Mammary epithelial cell (primary cell): ENCODE measurements at places on chromosomes 1 and 21. TPM values are rescaled to one million over a fixed set of nuclear protein-coding genes. Genes with fewer than 3 reads are reported as not detected.

- DNase-seq, result no peak
These were observed 29.5 kb downstream of the CEP350 start for GRCh38 chr1:179984101-179984500.

- peak; percentile 56 for DNase-seq
These were observed 1.2 kb upstream of the ARHGEF16 start for GRCh38 chr1:3453203-3453761.

- DNase-seq, result no peak
These were observed 91.9 kb downstream of the URB2 start for GRCh38 chr1:229717786-229718576.

GRCh38 chr21:36511484-36512220 is 31.7 kb upstream of the CLDN14 start:
- no peak for DNase-seq

DNA sequence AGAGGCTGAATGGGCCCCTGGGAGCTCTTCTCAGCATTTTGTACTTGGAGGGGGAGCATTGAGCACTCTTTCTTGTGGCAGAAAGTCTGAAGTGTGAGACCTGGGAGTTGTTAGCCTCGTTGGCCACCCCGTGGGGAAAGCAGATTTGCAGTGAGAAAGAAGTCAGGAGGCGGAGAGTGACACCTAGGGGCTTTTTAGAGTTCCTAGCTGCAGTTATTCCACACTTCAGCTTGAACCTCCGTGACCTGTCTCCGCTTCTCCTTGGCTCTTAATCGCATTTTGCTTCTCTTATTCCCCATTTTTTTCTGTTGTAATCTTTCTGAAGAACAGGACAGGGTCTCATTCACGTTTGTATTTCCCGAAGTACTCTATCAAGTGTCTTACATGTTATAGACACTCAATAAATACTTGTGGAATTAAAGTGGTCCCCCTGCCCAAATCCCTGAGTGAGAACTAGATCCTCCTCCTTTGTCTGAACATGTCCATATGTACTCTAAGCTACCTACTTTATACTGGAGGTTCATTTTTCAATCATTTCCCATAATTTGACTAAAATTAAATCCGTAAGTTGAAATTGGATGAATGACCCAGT is 14.5 kb upstream of the C1orf141 start:
- peak; percentile 75 for DNase-seq

GRCh38 chr1:214259353-214259977 is 21.5 kb upstream of the SMYD2 start:
- peak; percentile 14 for DNase-seq

The NHLH1 gene
- polyA plus RNA-seq, result 0.10 TPM

The C1QA gene
- not detected for polyA plus RNA-seq

DNA sequence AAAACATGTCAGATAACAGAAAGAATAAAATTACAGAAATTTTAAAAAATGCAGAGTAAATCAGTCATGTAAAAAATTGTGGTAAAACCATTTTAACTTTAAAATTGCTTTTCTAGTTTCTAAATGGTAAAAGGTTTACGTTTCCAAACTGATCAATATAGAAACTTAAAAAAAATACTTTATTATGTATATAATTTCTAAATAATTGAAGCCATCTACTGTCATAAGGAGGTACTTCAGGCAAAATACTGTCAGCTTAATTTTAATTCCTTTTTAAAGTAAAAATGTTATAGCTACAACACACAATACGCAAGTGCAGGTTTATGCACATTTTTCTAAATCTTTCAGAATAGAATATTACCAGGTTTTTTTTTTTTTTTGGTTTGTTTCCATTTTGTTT is 159.9 kb downstream of the HFM1 start:
- DNase-seq, result no peak

DNA sequence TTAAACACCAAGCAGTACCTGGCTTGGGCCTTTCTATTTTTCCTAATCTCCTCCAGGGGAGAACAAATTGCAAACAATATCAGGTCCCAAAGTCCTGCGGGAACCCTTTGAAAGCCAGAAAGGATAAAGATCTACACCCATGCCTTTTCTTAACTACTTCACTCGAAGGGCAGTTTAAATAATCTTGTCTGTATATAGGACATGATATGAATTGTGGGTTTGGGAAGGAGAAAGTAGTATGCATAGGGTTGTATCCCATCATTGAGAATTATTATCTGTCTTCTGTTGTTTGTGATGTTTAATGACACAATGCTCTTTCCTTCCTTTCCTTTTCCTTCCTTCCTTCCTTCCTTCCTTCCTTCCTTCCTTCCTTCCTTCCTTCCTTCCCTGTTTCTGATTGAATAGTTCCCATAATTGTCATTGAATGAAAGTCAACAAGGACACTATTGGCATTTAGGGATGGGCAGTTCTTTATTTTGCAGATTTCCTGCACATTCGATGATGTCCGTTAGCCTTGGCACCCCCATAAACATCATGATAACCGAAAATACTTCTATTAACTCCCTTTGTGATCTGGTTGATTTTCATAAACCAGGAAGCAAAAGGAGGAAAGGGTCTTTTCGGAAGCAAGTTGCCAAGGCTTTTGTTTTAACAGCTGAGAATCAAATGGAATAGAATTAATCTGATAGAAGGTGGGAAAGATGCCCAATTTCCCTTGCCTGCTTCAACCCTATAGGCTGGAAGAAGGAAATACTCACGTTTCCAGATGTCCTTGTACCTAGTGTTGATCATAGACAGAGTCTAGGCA is 141.3 kb downstream of the ATG4C start:
- no peak for DNase-seq

The MRTO4 gene
- polyA plus RNA-seq, result 73.6 TPM

DNA sequence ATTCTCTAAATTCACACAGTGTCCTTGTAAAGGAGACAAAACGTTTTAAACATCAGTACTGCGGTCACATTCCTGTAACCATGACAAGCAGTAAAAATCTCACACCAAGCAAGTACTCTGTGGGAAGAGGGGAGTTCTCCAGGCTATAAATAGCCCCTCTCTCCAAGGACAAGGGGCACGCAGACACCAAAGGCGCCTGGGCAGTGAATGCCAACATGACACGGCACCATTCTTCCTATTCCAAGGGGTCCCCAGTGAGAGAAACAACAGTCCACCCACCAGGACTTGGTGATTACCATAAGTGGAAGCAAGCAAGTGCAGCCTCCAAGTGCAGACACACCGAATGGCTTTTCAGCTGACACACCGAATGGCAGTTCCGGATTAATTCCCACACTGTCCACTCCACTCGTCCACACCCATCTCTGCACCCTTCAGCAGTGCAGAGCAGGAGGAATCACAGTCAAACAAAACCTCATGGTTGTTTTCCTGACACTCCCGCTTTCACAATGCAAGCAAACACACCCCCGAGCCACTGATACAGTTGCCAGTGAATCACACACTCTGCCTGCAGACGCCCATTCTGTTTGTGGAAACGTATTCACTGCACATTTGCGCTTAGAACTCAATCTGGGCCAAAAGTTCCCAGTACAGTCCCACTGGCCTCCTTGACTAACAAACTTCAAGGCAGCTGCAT is 1.8 kb downstream of the PTTG1IP start:
- peak; percentile 91 for DNase-seq

The FAM163A gene
- not detected for polyA plus RNA-seq

DNA sequence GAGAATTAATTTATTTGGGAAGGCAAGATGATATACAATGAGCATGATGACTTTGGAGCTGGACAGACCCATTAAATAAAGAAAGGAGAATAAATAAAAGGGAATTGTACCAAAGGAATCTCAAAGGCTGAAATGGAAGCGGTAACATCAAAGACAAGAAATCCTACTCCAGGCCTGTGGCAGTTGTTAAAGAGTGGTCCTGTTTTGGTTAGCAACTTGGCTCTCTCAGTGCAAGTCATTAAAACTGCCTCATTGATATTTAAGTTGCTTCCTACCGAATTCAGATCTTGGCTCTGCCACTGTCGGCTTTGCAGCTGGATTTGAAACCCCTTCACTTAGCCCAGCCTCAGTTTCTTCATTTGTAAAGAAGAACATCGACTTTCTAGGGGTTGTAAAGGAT is 10.1 kb downstream of the TGFB2 start:
- no peak for DNase-seq

DNA sequence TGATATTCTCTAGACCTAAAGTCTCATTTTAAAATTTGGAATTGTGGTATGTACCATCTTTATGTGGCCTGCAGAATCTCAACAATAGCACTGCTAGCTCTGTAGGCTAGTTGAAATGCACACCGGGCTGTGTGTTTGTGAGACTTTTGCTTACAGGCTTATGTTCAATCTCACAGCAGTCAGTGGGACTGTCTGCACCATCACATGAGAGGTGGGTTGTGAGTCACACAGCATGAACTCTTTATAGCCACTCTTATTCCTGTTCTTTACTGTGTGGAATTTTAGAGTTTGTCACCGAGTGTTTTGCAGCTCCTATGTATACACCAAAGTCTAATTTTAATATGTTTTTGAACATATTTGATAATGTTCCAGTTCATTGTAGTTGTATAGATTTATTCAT is 74.6 kb downstream of the RASAL2 start:
- peak; percentile 52 for DNase-seq

DNA sequence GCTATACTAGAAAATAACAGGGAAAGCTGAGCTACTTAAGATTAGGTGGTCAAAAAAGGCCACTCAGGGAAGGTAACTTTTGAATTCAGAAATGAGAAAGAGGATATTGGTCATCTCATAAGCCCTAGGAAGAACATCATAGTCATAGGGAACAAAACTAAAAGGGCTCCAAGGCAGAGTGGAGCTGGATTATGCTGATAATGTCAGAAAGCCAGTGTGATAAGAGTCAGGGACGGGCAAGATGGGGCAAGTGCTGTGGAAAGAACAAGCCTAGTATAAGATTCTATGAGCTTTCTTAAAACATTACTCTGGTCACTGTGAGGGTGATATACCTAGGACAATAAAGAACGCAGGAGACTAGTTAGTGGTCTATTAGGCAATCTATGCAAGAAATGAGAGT is 106.6 kb downstream of the DUSP10 start:
- no peak for DNase-seq

- DNase-seq, result no peak
These were observed 54.2 kb upstream of the NFIA start for GRCh38 chr1:61028136-61028535.

GRCh38 chr1:64917328-64917861 is 49.0 kb downstream of the JAK1 start:
- DNase-seq, result peak; percentile 78

The THEM5 gene
- polyA plus RNA-seq, result not detected

The SLC45A3 gene
- polyA plus RNA-seq, result 3.3 TPM

DNA sequence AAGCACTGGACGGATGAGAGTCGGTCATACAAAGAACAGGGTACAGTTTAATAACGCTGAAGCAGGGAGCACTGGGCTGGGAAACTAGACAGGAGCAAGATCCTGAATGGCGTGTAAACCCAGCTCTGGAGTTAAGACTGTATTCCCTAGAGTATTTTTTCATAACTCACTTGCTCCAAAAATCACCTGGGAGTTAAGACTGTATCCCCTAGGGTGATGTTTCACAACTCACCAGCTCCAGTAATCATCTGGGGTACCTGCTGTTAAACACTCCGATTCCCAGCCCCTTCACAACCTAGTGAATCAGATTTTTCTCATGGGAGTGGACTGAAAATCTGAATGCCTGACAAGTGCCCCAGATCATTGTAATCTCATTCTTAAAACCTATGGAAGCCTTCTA is 123.2 kb downstream of the MAB21L3 start:
- no peak for DNase-seq

DNA sequence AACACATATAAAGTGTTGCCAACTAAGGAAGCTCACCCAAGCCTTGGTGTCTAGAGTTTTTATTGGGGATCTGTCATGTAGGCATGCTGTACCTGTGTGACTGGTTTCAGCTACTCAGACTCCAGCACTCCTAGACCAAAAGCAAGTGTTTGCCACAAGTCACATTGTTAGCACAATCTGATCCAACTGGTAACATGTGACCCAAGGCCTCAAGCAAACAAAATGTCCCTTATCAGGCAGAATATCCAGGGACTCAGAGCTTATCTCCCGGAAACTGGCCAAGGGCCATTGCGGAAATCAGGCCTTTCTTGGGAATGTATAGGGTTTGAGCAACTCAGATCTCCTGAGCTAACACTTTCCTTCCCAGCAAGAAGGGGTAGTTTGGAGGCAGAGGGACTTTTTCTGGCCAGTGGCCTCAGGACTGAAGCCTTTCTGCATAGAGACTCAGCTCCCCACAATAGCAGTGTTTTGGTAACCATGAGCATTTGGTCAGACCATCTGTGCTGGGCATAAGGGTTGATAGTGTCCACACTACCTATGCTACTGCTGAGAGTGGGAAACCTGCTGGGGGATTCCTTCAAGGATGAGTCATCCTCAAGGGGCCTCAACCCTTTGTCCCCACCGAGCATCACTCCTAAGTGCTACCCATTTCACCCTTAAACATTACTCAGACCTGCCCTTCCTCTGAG is 29.6 kb downstream of the NHLH2 start:
- DNase-seq, result no peak

GRCh38 chr1:185158800-185159199 is 1.8 kb downstream of the SWT1 start:
- no peak for DNase-seq

The FBLIM1 gene
- polyA plus RNA-seq, result 141 TPM

DNA sequence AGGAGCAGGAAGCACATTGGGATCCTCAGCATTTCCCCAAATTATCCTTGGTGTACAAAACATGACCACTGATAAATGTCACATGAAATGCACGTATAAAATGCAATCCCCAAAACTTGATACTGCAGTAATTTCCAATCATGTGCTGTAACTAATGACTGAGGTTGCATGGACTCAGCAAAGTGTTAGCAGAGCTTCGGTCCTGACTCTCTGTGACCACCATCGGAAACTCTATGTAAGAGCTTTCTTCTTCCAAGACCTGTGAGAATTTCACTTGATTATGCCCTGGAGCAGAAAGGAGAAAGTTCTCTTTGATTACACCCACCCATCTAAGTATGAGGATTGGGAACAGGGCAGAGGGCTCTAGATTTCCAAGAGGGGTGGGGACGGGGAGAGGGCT is 908 bp downstream of the CD53 start:
- no peak for DNase-seq

The CC2D1B gene
- polyA plus RNA-seq, result 13.8 TPM

DNA sequence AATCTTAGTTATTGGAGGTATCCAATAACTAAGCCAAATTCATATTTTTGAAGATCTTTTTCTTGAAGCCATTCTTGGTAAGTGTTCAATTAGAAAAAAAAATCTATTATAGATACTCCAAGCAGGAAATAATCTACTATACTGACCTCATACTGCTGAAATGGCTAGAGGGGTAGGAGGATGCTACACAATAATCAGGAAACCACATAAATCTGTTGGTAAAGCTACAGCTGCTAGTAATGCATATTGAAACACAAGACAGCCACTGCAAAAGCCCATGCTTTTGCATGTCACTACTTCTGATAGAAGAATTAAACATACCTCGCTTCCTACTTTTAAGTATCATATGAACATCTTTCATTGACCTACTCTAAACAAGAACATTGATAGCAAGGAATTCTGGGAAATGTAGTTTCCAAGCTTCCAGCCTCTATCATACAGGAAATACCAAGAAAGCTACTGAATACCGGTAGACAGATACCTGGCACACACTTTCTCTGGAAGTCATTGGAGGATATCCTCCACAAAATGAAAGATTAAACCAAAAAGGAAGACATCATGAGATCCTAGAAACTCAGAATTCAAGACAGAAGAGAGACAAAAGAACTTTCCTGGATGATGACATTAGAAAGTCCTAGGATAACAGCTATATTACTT is 103.0 kb upstream of the VAV3 start:
- peak; percentile 15 for DNase-seq

The TTC24 gene
- not detected for polyA plus RNA-seq

The GNAT2 gene
- polyA plus RNA-seq, result 0.20 TPM
